ENCODE measurements at places on chromosomes 3 and 15.

DNA sequence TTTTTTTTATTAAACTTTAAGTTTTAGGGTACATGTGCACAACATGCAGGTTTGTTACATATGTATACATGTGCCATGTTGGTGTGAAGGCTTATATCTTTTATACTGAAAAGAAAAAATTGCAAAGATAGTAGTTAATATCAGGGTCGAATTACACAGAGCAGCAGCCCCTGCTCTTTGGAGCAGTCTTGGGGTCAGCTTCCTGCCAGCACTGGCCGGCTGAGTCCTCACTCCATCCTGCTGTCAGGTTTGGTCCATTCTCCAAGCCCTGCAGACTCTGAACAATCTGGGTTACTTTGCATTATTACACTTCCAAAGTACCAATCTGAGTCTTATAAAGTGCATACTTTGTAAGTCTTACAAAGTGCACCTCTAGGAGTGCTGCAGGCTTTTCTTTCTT lies 66.0 kb downstream of the COL8A1 start:
- DNase-seq, result no peak

DNA sequence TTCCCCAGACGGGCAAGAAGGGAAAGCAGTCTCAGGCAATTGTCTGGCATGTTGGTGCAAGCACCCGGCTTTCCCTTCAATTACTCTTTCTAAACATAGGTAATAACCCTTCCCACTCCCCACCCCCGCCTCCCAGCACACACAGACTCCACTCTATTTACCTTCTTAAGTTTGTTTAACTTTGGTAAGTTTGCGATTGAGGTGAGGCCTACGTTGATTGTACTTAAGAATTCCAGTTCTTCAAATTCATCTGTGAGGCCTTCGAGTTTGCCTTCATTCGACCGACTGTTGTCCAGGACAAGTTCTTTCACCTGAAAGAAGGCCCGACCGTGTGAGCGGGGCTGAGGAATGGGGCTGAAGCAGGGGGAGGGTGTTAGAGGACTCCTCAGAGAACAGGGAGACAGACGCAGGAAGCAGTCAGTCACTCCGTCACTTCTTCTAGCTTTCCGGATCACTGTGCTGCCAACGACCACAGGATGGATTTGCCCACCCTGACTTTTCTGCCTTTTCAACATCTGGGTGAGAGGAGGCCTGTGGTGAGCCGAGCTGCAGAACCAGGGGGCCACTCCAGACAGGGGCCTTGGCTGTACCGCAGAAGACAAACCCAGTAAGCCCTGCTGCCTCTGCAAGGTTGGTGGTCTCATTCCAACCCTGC lies 33.0 kb downstream of the ANP32A start:
- DNase-seq, result no peak

DNA sequence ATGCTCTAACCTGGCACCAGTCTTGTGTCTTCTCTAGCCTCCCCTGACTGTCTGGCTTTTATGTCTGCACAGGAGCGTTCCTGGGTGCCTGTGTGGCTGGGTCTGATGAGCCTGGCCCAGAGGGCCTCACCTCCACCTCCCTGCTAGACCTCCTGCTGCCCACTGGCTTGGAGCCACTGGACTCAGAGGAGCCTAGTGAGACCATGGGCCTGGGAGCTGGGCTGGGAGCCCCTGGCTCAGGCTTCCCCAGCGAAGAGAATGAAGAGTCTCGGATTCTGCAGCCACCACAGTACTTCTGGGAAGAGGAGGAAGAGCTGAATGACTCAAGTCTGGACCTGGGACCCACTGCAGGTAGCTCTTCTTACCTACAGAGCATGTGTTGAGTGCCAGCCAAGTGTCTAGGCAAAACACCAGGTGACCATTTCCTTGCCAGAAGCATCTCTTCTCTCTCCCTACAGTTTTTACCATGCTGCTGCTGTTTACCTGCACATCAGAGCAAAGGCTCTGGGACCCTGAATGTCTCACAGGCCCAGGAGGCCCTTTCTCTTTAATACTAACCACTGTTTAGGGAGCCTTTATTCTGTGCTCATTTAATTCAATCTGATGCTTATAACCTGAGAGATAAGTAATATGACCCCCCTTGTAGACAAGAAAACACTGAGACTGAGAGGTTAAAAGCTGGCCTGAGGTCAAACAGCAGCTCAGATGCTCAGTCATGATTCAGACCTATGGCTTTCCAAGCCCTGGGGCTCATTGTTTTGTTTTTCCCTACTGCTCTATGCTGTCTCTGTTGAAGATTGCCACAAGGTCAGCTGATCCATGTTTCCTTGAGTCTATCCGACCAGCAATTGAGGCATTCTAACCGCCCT lies 10.4 kb downstream of the PODXL2 start:
- DNase-seq, result no peak

DNA sequence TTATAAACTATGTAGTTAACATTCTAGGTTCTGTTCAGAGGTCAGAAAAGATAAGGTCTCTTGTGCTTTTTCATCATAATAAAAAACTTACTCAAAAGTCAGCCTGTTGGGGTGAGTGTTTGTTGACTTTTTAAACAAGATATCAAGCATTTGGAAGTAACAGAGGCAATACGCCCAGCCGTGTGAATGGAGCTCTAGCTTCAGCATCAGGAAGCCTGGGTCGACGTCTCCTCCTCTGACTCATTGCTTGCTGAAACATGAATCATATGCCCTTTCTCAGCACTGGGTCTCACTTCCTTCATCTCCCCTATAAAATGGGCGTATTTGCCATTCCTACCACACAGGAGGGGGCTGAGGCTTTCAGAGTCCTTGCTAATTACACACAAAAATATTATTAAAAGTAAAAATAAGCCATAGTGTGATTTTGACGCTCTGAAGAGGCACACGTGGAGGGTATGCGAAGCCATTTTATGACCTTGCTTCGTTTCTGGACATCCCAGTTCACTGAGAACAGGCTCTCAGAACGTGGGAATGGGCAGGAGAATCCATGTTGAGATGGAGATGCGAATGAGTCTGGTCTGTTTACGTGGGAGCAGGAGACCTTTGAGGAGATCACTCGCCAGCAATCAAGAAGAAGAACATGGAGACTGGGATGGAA lies 220.8 kb upstream of the TPRG1 start:
- DNase-seq, result peak; percentile 92

DNA sequence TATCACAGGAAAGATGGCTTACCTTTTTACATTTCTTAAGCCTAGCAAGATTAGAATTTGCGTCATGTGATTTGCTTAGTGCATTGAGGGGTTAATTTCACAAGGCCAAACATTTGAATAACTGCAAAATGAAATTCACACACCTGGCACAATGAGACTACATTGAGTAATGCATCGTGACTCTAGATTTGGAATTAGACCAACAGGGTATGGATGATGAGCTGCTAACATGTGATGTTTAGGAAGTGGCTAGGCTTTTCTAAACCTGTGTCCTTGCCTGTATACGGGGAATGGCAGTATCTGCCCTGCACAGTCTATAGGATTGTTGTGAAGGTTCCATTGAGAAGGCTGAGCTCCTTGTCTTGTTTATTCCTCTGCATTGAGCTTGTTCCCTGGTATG lies 160.1 kb downstream of the MFSD1 start:
- DNase-seq, result no peak

- DNase-seq, result no peak
Observed at GRCh38 chr3:56476771-56477170, 8.5 kb upstream of the ERC2 start.

GRCh38 chr15:73992594-73992898 lies 451 bp upstream of the STOML1 start:
- no peak for DNase-seq

DNA sequence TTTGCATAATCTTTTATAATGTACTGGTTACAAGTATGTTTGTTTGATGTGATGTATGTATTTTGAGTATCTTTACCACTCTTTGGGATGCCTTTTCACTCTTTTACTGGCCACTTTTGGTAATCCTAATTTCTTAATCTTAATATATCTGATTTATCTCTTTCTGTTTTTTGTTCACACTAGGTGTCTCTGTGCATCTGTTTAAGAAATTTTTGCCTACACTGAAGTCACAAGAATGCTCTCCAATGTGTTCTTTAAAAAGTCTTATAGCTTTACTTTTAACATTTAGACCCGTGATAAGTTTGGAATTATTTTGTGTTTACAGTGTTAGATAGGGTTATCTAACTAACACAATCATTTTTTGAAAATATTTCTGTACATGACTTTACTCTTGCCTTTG lies 659.1 kb downstream of the SI start:
- no peak for DNase-seq

GRCh38 chr3:13015286-13016082 lies 57.7 kb downstream of the IQSEC1 start:
- no peak for DNase-seq

GRCh38 chr3:129052675-129053074 lies 7.9 kb upstream of the GP9 start:
- DNase-seq, result no peak

- DNase-seq, result no peak
Observed at GRCh38 chr15:91634179-91634578, 219.3 kb upstream of the SLCO3A1 start.

DNA sequence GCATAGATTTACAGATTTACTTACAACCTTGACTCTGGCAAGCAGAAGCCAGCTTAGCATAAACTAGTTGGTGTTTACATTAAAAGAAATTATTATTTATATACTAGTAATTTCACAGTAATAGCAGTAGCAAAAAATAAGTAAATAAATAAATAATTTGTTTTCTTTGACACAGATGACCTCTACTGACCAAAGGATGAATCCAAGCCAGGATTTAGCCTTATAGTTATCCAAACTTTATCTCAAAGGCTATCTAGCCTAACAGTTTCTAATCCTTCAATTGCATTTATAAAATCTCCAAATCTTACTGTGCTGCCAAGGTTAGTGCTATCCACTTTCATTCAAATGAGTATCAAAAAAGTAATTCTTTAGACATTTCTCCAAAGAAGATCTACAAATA lies 64.3 kb downstream of the FRMD5 start:
- no peak for DNase-seq

GRCh38 chr3:72571052-72571451 lies 277.2 kb downstream of the SHQ1 start:
- DNase-seq, result no peak

- DNase-seq, result peak; percentile 80
Observed at GRCh38 chr15:85622221-85622831, 172.4 kb downstream of the KLHL25 start.

DNA sequence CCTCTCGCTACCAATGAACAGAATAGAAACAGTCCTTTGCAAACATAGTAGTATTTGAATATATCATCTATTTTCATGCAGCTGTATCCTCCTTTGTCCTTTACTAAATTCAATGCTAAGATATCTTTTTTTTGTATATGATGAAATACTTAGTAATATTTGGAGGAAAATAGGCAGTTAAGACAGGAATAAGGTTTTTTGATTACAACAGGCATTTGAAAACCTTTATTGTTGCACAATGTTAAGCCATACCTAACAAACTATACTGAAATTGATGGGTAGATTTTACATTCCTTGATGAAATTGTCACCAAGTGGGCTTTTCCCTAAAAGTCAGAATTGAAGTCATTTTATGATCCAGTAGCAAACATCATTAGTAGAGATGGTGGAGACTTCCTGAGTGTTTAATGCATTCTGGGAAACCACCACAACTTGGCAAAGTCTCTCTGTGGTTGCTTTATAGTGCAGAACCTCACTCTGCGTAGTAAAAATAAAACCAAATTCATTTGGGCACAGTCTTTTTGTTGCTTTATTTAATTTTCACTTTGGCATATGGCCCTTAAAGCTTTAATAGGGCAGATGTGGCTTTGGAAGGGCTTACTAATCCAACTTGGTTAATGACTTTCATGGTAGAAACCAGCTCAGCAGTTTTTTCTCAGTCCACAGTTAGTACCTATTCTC lies 216.0 kb downstream of the DIPK2A start:
- DNase-seq, result peak; percentile 88

GRCh38 chr15:69328739-69329138 lies 30.0 kb downstream of the PAQR5 start:
- DNase-seq, result no peak

DNA sequence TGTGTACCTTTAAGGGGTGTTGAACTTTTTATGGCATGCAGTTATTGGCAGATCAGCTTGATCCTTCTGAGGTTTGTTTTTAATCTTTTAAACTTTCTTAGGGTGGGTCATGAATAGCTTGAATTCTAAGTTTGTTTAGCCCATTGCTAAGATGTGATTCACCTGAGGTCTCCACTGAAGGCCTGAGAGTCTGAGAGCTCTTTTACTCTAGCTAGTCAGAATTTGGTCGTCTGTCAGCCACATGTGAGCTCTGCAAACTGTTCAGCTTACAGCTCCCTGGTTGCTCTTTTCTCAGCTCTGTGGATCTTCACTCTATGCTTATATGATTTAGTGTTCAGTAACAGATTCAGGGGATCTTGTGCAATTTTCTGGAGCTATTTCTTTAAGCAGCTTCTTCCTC lies 161.3 kb downstream of the ABHD5 start:
- DNase-seq, result peak; percentile 80

DNA sequence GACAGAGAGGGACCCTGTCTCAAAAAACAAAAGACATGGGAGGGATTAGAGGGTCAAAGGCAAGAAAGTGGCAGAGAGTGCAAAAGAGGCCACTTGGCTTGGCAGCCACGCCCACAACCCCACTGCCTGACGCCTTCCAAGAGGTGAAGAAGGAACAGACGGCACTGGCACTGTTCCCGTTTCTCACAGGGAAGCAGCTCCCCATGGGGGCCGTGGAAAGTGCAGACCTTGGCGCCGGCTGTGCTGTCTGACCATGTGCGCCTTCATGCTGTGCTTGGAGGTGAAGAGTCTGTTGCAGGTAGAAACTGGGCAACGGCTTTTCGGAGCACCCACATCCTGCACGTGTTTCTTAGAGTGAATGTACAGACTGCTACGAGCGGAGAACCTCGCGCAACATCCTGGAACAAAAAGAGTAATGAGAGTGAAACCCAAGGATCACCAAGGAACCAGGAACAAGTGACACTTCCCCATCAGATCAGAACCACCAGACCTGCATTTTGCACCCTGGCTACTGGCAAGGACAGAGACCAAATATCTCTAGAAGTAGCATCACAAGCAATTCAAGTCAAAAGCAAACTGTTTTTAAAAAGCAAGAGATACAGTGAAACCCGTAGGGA lies 9.7 kb downstream of the ZXDC start:
- DNase-seq, result no peak

GRCh38 chr3:14274612-14274936 lies 96.0 kb downstream of the LSM3 start:
- DNase-seq, result no peak

- DNase-seq, result no peak
Observed at GRCh38 chr3:131847966-131848510, 186.8 kb downstream of the CPNE4 start.

DNA sequence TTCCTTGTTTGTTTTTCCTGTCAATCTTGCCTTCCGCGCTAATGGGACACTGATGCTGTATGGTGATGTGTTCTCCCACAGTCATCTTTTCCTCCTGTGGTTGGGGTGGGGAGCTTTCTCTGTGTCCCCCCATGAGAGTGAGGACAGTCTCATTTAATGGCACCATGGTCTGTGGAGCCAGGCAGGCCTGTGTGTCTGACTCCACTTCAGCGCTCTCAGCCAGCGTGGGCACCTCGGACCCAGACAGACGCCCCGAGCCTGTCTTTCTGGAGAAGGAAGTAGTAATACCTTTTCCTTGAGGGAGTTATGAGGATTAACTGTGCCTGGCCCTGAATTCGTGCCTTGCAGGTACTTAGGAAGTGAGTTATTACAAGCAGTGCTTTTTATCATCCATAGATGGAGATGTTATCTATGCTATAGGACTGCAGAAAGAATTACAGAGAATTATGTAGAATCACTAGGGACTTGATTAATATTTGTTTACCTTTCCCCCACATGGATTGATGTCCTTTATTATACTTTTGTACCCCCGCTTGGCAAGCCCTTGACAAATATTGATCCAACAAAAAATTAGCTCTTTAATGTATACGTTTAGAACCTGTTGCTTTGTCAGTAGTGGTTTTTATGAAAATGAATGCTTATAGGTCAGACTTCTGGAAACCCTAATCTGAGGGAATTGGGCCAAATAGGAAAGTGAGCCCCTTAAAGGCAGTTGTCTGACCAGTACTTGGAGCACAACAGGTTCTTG lies 152.4 kb downstream of the PGPEP1L start:
- no peak for DNase-seq
